Stimulated activated CD8-positive, alpha-beta memory T cell treated with anti-CD3 and anti-CD28 coated beads, Interleukin-15, amount 100 ng/mL, for 1 hour (primary cell): ENCODE measurements at places on chromosomes 1 and 21.

GRCh38 chr1:153774780-153775457, at the start of gene SLC27A3:
TSS of gene SLC27A3 (plus strand) at chr1:153775407. CDS start at chr1:153775498, 91 bp downstream.
- no peak for DNase-seq

DNA sequence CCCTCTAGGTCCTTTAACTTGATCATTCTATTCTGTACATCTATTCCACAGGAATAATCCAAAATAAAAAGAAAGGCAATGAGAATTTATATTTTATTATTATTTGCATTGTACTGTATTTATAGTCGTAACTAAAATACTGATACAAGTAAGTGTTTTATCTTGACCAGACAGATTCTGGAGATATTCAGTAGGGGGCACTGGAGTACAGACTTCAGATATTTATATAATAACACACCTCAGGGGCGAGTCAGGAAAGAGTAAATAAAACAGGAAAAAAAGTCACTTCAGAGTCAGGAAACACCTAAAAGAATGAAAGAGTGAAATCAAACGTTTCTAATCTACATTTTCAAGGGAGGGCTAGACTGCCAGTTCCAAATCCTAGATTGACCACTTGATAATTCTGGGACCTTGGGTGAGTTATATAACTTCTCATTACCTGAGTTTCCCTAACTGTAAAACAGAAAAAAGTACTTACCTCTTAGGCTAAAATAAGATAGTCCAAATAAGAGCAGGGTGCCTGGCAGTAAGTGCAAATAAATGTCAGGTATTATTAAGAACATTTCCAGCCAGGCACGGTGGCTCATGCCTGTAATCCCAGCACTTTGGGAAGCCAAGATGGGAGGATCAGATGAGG, 31.1 kb upstream of the MTF1 start:
- DNase-seq, result no peak

GRCh38 chr1:52603630-52604029, 1.5 kb downstream of the GPX7 start:
- DNase-seq, result no peak

DNA sequence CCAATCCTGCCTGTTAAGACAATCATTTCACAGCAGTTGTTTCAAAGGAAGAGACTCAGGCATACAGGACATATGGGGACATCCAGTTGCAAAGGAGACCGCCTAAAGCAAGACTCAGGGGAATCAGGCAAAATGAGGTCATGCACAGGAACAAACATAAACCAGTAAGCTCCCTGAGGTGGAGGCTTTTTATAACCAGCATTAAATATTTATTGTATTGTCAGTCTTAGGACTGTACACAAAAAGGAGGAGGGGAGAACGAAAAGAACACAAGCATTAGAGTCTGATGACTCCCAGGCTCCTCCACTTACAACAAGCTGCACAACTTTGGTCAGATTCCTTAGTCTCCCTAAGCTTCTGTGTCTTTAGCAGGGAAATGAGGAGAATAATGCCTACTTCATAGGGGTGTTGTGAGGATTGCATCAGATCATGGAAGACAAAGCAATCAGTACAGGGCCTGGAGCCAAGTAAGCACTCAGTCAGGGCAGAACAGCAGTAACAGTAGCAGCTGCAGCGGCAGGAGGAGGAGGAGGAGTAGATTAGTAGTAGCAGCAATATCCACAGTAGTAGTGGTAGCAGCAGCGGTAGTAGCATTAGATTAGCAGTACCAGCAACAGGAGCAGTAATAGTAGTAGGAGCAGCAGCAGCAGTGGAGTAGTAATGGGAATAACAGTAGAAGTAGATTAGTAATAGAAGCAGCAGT, 54.2 kb upstream of the SPATA6 start:
- no peak for DNase-seq

- no peak for DNase-seq
Observed at GRCh38 chr1:55347041-55347440, 131.9 kb upstream of the USP24 start.

DNA sequence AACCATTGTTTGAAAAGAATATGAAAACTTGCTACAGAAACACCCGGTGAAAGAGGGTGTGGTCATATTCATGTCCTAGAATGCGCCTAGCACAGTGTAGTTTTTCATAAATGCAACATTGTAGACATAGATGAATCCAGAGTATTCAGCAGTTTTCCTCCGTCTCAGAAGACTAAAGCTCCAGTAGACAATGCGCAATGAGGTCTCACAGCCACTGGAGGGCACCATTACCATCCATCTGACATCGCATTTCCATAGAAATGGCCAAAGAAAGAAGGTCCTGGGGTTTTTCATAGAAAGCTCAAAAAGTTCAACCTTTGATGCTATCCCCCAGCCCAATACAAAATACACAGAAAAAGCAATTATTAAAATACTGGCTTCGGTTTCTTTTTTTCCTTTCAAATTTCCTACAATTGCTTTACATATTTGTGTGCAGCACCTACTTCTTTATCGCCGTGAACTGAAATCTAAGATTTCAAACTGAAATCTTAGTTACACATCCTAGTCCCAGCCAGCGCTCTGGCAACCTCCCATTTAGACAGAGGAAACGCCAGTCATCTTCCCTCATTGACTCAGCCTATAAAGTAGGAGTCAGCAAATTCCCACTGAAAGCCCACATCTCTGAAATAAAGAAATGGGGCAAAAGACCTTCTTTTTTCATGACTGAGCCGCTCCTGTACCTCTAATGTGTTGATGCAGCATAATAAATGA, 3.9 kb upstream of the CD58 start:
- no peak for DNase-seq

- DNase-seq, result no peak
Observed at GRCh38 chr1:49197081-49197480, 420.4 kb upstream of the BEND5 start.

DNA sequence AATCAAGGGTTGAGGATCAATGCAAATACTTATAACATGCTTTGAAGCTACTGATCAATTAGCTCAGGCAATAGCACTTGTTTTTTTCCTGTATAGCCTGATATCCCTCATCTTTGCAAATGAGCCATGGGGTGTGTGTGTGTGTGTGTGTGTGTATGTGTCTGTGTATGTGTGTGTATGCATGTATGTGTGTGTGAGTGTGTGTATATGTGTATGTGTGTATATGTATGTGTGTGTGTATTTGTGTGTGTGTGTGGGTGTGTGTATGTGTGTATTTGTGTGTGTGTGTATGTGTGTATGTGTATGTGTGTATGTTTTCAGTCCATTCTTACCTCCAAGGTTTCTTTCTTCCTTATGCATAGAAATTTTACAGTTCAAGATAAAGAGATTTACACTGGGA, 78.4 kb upstream of the SSX2IP start:
- no peak for DNase-seq

DNA sequence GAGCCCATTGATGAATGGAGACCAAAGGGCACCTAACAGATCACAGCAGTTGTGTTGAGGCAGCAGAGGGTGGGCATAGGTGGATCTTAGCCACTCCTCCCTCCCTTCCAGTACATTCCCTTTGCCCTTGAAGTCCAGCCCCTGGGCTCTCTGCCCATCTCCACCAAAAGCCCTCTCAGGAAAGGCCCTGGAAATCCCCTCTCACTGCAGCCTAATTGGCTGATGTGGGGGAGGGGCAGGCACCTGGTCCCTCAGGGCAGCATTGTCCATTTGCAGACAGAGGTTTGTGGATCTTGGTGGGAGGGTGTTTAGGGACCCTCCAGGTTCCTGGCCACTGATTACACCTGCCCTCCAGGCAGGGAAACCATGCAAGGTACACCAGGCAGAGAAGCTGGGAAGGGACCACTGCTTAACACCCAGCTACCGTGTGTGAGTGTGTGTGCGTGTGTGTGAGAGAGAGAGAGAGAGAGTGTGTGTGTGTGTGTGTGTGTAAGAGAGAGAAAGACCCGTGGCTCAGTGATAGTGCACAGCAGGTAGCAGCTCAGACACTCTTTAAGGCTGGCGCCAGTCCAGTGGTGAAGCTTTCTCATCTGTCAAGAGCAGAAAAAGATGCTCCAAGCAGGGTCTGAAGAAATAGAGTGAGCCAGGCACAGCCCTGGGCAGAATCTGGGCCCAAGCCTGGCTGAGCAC, 71.1 kb downstream of the MATN1 start:
- no peak for DNase-seq
